ENCODE measurements at places on chromosomes 16 and 17.
A peak's percentile ranks its signal among the peaks of the same experiment; 100 is the strongest.

GRCh38 chr16:684071-684794 lies at the start of gene JMJD8:
Gene JMJD8 (minus strand): TSS chr16:684334. CDS start chr16:684319, 15 bp downstream.
- peak; percentile 94 for DNase-seq

DNA sequence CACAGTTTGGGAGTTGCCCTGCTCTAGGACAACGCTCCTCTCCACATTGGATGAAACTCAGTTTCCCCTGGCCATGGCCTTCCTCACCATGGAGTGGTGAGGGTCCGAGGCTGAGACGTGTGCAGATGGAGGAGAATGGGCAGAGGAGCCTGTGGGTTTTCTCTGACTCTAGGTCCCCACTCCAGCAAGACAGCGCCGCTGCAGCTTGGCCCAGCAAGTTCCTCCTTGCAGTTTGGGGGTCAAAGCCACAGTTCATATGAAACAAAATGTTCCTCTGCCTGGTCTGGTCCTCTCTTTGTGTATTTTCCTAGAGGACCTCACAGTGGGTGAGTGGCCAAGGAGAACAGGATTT lies 2.3 kb downstream of the C16orf54 start:
- no peak for DNase-seq

GRCh38 chr17:28363776-28364650 lies 986 bp downstream of the SEBOX start:
- DNase-seq: no peak

- DNase-seq: peak; percentile 80
These were observed 32.7 kb downstream of the ITGB3 start for GRCh38 chr17:47286198-47286914.

DNA sequence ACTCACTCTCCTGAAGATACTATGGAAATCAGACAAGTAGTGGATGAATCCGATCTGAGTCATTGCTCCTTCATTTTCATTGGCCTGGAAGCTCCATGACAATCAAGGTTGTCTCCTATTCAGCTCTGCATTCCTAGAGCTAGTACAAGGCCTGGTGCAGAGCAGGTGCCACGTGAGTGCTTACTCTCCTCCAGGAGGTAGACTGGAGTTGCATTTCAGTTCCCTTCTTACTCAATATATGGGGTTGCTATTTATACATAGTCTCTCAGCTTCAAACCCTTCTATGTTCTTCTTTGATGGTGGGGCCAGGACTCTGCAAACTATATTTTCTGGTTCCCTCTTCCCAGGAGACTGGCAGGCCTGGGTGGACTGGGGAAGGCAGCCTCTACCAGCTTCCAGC lies 148.3 kb downstream of the ASIC2 start:
- no peak for DNase-seq

DNA sequence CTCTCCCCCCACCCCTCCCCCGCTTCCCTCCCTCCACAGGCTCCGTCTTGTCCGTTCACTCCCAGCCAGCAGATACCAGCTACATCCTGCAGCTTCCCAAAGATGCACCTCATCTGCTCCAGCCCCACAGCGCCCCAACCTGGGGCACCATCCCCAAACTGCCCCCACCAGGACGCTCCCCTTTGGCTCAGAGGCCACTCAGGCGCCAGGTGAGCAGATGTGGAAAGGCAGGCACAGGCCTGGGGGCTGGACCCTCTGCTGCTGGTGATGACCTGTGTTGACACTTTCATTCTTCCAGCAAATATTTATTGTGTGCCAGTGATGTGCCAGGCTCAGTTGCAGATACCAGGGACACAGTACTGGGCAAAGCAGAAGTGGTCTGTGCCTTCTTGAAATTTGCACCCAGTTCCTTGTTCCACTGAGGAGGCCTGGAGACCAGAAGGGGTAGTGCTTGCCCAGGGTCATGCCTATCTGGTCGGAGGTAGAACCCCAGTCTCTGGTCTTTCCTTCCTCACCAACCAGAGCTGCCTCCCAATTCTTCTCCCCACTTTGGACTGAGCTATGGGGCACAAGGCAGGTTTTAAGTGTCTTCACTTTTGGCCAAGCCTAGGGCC lies 10.3 kb upstream of the ABCC3 start:
- no peak for DNase-seq

- no peak for DNase-seq
These were observed 13.2 kb upstream of the ITGA2B start for GRCh38 chr17:44402564-44403172.
